ENCODE measurements at places on chromosomes 13 and 19.
A peak's percentile ranks its signal among the peaks of the same experiment; 100 is the strongest.

DNA sequence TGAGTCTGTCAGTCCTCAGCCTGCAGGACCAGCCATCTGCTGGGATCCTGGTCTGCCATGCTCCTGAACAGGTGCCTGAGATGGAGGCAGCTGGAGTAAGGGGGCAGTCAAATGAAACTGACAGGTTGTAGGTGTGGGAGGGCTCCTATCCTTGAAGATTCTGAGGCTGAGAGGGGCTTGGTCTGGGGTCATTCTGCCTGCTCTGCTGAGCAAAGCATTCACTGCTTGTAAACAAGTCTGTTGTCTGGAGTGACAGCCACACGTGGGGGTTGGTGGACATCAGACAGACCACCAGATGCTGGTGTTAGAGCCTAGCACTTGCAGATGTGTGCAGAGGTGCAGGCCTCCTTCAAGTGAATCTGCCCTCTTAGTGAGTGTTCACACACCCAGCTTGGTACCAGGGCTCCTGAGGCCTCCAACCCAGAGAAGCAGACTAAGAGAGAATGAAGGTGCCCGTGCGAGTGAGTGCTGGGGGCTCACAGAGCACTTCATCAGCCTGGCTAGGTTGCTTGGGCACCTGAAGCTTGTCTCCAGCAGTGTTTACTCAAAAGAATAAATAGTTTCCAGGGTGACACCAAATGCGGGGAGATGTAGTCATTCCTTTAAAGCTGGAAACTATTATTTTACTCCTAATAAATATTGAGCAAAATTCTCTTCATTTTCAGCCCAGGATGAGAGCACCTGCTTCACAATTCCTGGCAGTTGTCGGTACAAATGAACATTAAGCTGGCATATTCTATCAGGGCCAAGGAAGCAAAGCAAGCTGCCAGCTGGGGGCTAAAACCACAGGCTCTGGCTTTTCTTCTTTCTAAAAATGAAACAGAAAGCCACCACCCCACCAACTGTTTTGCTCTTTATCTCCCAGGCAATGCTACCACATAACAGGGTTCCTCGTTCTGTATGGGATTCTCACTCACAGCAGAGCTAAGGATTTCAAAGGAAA, 82.3 kb downstream of the RNASEH2B start:
- DNase-seq = peak; percentile 6

DNA sequence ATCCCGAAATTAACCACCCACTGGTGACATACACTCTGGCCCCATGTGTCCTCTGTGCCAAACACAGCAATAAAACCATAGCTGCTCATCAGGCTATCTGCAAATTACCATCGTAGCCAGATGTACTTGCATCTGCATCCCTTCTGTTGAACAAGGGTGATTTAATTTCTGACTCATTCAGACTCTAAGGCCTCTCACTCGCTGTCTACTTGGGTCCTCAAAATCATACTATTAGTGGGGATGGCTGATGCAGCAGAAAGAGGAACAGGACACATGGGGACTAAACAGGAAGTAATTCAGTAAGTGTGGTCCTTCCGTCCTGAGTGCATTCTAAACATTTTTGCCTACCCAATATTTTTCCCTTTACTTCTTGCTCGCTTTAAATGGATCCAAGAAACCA, 2275.0 kb upstream of the PCDH20 start:
- no peak for DNase-seq

GRCh38 chr13:29500386-29500785, 95.1 kb downstream of the SLC7A1 start:
- no peak for DNase-seq

DNA sequence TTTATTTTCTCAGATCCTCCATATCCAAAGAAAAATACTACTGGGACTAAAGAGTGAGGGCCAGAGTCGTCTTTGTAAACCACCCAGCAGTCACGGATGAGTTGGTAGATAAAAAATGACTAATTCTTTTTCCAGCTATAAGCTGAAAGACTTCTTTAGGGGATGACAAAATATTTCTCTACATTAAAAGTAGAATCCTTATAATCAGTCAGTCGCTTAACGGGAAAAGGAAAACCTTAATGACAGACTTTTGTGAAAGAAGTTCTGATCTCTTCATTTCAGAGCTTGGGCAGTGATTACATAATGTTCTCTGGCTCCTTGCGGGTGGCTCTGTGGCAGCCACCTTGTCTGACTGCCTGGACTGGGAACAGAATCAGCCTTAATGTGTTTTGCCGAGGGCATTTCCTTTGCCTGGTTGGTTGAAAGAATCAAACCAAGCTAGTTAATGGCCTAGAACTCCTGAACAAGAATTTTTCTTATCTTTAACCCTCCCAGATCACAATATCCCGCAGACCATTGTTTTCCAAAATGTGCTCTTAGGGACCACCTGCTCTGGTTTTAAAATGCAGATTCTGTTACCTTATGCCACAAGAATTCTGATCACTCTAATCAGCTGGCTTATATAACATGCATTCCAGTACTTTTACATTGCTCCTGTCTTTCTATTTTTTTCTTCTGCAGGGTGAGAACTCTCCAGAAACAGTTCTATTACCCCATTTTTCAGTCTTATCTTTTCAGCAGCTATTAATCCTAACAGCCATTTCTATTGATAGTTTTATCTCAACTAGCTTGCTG, 2.5 kb downstream of the ITM2B start:
- no peak for DNase-seq

DNA sequence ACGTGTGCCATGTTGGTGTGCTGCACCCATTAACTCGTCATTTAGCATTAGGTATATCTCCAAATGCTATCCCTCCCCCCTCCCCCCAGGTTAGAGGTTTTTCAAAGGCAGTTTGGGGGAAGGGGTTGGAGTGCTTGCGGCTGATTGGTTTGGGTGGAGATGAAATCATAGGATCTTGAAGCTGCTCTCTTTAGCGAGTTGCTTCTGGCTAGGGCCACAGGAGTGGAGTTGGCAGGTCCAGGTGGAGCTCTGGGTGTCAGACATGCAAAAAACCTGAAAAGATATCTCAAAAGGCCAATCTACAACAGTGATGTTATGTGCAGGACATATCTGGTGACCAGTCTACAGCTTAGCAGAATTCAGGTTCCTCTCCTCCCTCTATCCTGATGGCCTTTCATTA, 32.6 kb upstream of the CXCL17 start:
- no peak for DNase-seq

- no peak for DNase-seq
Measured at GRCh38 chr13:66216728-66217127, 1013.4 kb downstream of the PCDH9 start.

- DNase-seq = no peak
Measured at GRCh38 chr13:38954844-38955243, 35.8 kb downstream of the STOML3 start.

DNA sequence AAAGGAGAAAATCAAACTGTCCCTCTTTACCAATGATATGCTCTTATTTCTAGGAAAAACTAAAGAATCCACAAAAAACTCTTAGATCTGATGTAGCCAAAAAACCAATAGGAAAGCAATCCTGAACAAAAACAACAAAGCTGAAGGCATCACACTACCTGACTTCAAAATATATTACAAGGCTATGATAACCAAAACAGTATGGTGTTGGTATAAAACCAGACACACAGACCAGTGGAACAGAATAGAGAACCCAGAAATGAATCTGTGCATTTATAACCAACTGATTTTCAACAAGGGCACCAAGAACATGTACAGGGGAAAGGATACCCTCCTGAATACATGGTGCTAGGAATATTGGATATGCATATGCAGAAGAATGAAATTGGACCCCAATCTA, 9.7 kb upstream of the ZNF546 start:
- no peak for DNase-seq

- no peak for DNase-seq
Measured at GRCh38 chr13:51733374-51734298, 70.3 kb downstream of the DHRS12 start.

GRCh38 chr13:48783695-48784230, 130.0 kb downstream of the CYSLTR2 start:
- no peak for DNase-seq

DNA sequence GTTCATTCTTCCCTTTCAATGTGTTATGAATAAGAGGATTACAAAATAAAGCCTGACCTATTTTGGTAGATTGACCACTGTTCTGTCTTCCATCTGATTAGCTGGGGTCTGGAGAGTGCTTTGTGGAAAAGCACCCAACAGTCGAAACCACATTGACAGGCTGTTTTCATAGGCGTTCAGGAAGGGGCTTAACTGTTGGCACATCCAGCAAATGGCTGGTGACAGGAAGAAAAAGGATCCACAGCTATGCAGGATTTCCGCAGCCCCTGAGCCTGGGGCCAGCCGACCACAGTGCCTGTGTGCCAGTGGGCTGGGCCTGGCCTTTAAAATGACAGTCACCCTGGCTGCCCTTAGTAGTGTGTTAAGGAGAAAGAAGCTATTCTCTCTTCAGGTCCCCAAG, 113.3 kb downstream of the SIPA1L3 start:
- DNase-seq = no peak

GRCh38 chr19:39384839-39385568, 5.9 kb downstream of the PAF1 start:
- DNase-seq = no peak

- DNase-seq = no peak
Measured at GRCh38 chr13:33052506-33053280, 36.5 kb downstream of the KL start.

GRCh38 chr19:43640424-43640757, 741 bp upstream of the CADM4 start:
- DNase-seq = no peak

- DNase-seq = no peak
Measured at GRCh38 chr19:12052091-12052496, 667 bp downstream of the ZNF878 start.

DNA sequence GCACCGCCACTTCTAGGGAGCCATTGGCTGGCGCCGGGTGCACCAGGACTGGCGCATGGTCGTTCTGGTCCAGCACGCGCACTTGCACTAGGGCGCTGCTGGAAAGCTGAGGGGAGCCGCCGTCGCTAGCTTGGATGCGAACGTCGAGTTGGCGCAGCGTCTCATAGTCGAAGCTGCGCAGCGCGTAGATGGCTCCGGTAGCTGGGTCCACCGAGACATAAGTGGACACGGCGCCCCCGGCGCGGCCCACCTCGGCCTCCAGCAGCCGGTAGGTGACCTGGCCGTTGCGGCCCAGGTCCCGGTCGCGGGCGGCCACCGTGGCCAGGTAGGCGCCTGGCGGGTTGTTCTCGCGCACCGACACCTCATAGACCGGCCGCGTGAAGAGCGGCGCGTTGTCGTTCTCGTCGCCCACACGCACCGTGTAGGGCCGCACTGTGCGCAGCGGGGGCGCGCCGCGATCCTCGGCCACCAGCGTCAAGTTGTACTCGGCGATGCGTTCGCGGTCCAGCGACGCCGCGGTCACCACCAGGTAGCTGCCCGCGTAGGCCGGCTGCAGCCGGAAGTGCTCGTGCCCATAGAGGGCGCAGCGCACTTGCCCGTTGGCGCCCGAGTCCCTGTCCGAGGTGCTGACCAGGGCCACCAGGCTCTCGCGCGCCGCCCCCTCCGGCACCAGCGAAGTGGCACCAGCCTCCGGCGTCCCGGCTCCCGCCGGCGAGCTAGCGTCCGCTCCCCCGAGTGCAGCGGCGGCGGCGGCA, 1.7 kb downstream of the PCDH8 start:
- peak; percentile 47 for DNase-seq

- DNase-seq = no peak
Measured at GRCh38 chr13:87084192-87084591, 587.0 kb upstream of the SLITRK5 start.
